ENCODE measurements at places on chromosomes 7 and 10.

- no peak for DNase-seq
Observed at GRCh38 chr7:132577206-132578049, 1.2 kb upstream of the PLXNA4 start.

GRCh38 chr7:33550979-33551378, 354.4 kb upstream of the BMPER start:
- DNase-seq = no peak

DNA sequence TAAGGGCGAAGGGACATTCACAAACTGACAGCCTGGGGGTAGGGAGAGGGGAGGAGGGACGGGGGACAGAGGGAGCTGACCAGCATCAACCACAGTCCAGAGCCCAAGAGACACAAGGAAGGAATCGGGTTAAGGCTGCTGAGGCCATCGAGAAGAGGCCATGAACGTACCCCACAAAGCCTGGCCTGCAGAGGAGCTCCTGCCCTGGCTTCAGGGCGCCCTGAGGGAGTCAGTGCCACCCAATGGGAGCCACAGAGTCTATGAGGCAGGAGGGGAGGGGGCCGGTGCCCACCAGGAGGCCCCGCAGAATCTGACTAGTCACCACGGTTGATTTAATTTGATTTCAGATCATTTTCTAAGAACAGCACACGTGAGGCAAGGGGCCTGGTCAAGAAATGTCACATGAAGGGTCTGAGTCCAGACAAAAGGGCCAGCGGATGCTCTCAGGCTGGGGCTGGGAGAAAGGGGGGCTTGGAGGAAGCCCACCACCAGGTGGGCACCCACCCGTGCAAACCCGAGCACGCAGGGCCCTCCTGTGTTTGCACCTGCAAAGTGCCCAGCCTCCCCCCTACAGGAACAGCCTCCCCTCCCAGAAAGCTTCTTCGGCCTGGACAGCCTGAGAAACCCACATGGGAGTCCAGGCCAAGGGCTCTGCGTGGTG, 40.4 kb downstream of the CAMK2B start:
- no peak for DNase-seq

- no peak for DNase-seq
Observed at GRCh38 chr7:43560742-43561330, 22.1 kb upstream of the STK17A start.

GRCh38 chr7:80848841-80849240, 70.0 kb downstream of the SEMA3C start:
- no peak for DNase-seq

GRCh38 chr10:44384601-44385025, 284 bp downstream of the CXCL12 start:
- no peak for DNase-seq

DNA sequence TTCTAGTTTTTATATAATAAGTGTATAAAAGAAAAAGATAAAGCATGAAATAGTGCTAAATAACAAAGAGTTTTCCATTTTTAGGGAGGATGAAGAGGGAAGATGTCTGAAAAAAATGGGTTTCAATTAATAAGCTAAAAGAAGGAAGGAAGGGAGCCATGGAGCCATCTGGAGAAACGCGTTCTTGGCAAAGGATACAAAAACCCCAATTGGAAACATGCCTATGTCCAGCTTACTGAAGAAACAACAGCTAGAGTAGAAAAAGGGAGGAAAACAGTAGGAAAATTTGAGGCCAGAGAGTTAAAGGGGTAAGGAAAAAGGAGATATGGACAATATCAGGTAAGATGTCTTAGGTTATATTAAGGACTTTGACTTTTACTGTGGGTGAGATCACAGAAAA, 416.2 kb upstream of the GHITM start:
- no peak for DNase-seq

GRCh38 chr10:919481-919880, 12.0 kb downstream of the LARP4B start:
- no peak for DNase-seq

DNA sequence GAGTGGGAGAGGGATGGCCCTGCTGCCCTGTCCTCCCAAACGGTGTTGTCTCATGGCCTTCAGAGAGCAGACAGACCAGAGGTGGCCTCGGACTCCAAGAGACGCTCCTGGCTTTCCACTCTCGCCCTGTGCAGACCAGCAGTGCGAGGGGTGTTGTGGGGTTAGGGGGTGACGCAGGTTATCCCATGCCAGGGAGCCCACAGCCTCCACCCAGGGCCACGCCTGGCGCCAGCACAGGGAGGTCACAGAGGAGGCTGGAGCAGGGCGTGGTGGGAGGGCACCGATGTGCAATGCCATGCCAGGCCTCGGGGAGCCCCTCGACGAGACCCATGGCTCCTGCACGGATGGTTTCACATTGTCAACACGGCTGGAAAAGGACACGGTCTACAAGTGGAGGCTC, 52.1 kb downstream of the INPP5A start:
- no peak for DNase-seq

GRCh38 chr10:28496481-28496961, 36.4 kb upstream of the WAC start:
- no peak for DNase-seq

- no peak for DNase-seq
Observed at GRCh38 chr7:125878235-125878956, 948.8 kb upstream of the POT1 start.

GRCh38 chr7:216360-217300, 24.3 kb downstream of the FAM20C start:
- DNase-seq = no peak

- DNase-seq = no peak
Observed at GRCh38 chr7:77516085-77516484, 21.0 kb upstream of the PTPN12 start.

GRCh38 chr7:93948106-93948505, 26.6 kb downstream of the GNG11 start:
- DNase-seq = no peak

All from stimulated activated CD8-positive, alpha-beta memory T cell treated with anti-CD3 and anti-CD28 coated beads, Interleukin-2, amount 100 ng/mL, for 1 hour (primary cell).